ENCODE measurements at places on chromosomes 1 and 21.

DNA sequence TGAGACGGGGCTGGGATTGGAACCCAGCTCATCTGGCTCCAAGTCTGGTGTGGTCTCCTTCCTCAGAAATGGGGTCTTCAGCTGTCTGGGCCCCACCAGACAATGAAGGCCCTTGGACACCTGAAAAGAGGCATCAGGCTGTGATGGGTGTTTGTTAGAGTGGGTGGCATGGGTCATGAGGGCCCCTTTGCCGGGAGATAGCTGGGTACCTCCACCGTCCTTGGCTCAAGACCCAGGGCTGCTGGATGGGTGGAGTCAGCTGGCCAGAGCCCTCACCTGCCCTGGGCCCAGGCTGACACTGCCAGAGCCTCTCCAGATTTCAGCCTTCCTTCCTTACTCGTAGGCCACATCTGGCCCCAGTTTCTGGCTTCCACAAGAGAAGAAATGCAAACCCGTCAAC lies 13.4 kb upstream of the TTC22 start:
- DNase-seq: no peak

- DNase-seq: no peak
Observed at GRCh38 chr1:8189931-8190483, 127.9 kb upstream of the SLC45A1 start.

GRCh38 chr1:169529068-169529642 lies 43.4 kb upstream of the SLC19A2 start:
- no peak for DNase-seq

DNA sequence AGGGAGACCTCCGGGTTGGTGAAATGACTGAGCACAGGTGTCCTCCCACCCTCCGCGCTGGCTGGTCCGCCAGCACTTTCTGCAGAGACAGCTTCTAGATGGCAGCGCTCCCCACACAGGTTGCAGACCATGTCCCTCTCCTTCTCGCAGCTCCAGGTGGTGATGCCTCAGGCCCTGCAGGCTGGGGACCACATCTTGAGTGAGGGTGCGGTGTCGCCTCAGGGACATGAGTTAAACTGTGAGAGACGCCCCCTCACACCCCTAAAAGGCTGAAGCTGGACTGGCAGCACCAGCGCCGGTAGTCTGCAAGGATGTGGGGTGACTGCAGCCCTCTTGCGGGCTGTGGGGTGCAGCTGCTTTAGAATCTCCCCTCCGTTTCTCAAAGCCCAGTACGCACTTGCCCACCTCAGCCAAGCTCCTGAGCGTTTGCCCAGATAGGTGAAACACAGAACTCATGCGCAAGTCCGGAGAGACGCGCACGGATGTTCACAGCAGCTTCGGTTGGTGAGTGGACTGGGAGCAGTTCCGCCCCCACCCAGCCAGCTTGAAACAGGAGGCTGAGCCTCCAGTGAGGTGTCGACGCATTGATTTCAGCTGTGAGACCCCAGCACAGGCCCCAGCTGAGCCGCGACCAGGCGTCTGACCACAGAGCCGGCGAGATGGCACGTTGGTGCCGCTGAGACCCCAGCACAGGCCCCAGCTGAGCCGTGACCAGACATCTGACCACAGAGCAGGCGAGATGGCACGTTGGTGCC lies 28.6 kb downstream of the COL6A1 start:
- no peak for DNase-seq

DNA sequence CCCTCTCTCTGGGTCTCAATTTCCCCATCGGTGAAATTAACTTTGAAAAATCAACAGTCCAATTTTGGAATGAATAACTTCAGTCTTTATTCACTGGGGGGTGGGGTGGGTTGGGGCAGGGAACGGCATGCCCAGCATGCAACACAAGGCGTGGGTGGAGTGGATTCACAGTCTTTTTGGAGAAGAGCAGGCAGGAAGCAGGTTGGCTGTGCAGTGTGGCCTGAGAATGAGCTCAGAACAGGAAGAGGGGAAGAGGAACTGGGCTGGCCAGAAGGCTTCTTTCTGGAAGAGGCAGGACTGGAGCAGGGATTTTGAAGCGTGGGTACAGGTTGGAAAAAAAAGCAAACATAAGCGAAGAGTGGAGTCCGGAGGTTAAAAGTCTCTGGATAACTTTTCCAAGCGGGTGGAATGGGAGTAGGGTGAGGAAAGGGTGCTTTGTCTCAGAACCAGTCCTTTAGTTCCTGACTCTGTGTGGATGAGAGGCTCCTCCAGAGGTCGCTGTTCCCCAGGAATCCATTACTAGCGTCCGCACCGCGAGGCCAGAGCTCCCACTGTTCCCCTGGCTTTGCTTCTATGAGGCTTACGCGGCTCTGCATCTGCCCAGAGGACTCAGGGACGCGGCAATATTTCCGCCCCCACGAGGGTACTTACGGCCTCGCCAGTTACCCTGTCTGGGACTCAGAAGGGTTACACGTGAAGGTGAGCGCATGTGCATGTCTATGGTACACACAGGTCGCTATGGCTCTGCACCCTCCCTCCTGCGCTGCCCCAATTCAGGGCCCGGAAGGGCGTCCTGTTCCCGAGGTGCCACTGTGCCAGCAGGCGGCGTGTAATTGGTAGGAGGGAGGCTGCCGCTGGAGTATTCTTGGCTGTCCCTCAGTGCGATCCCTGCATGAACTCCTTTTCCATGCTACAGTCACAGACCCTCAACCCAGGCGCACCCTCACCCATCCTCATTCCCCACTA lies 5.5 kb upstream of the FOXD2 start:
- no peak for DNase-seq

DNA sequence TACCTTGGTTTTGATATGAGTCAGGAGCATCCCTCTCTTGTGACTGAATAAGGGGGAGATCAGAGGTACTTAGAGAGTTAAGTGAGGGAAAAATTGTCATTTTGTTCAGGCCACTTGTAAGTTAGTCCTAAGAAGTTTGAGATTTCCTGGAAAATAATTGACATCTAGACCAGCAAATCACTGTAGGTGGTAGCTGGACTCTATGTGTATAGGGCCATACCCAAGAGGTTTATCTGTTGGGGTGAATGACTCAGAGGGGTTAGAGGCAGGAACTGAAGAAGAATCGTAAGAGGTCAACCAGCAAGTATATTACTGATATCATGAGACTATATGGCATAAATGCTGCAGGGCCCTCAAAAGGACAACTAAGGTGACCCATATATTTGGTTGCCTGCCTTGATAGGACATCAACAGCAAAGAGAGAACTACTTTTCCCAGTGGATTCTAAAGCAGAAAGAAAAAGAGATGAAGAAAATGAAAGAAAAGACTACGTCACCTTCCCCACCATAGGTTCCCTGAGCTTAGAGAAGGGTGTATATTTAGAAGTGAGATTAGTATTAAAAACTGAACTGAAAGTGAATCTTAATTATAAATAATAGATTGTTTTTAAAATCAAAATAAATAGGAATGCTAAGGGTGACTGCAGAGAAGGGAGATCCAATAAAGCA lies 8.0 kb upstream of the RNPC3 start:
- no peak for DNase-seq

DNA sequence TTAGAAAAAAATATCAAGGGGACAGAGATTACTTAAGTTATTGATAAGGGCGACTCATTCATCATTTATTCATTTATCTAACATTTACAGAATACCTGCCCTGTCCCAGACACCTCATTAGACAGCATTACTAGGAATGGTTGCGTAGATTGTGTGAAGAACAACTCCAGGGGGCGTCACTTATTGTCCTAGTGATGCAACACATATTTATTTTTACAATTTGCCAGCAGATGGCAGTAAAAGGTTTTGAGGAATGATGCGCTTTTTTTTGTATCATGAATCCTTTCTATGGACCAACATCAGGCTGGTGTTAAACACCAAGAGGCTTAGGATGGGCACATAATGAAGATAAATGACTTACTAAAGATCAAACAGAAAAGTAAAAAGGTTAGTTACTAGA lies 5.5 kb downstream of the NCAM2 start:
- DNase-seq: no peak

GRCh38 chr1:201400212-201400851 lies 1.2 kb upstream of the LAD1 start:
- no peak for DNase-seq
